Smooth muscle cell of the pulmonary artery (primary cell): ENCODE measurements at places on chromosomes 5 and 9. TPM values are rescaled to one million over a fixed set of nuclear protein-coding genes. Genes with fewer than 3 reads are reported as not detected.

The IFNA2 gene
- not detected in 2 replicates for total RNA-seq

The TMC1 gene
- total RNA-seq, result 0.17 and 0.59 TPM in 2 replicates

The ASPN gene
- 9.2 and 9.6 TPM in 2 replicates for total RNA-seq

The MYOZ3 gene
- total RNA-seq, result 2.3 and 3.3 TPM in 2 replicates

The EEIG1 gene
- 24.6 and 44.9 TPM in 2 replicates for total RNA-seq

The C9orf50 gene
- 0.26 and 0.33 TPM in 2 replicates for total RNA-seq

The HEMGN gene
- not detected in 2 replicates for total RNA-seq

The SLCO6A1 gene
- not detected in 2 replicates for total RNA-seq

The INSL4 gene
- total RNA-seq, result not detected in 2 replicates
